ENCODE measurements at places on chromosomes 16 and 17.

DNA sequence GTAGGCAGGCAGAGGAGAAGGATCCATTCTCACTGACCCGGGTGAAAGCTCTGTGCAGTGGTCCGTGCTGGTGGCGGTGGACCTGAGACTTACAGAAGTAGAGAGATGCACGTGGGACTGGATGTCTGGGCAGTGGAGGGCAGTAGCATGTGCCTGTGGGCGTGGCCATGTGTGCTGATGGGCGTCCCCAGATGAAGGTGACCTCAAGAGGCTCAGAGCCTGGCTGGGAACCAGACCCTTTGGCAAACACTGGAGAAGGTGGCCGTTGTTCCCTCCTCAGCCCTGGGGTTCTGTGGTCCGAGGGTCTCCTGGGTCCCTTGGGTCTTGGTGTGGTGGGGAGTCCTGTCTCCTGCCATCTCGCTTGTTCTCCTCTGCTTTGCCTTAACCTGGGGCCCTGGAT lies 15.6 kb downstream of the WSCD1 start:
- no peak for DNase-seq

DNA sequence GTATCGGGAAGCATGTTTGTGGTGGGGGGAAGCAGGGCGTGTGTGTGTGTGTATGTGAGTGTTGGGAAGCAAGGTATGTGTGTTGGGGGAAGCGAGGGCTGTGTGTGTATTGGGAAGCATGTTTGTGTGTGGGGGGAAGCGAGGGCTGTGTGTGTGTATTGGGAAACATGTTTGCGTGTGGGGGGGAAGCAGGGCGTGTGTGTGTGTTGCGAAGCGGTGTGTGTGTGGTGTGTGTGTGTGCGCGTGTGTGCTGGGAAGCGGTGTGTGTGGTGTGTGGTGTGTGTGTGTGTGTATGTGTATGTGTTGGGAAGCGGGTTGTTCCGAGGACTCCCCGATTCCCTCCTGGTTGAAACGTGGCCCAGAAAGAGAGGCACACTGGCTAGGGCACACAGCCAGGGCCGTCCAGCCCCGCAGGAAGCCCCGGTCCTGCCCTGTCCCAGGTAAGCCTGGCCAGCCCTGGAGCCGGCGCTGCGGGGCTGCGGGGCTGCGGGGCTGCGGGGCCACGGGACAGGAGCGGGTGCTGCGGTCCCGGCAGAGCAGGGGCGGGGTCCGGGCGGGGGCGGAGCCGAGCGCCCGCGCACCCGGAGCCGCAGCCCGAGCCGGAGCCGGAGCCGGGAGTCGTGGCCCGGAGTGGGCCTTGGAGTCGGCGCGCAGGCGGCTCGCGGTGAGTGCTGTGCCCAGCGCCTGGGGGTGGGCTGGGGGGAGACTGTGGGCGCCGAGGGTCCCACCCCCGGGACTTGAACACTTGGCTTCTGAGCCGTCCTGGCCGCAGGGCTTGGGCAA lies at the start of gene NOD2:
Gene NOD2 (plus strand): TSS at position 608 of the 783 bp plus-strand sequence. CDS start 5,890 bp downstream, outside the sequence.
- no peak for DNase-seq

- no peak for DNase-seq
Observed at GRCh38 chr17:53607475-53607874, 215.3 kb upstream of the KIF2B start.

DNA sequence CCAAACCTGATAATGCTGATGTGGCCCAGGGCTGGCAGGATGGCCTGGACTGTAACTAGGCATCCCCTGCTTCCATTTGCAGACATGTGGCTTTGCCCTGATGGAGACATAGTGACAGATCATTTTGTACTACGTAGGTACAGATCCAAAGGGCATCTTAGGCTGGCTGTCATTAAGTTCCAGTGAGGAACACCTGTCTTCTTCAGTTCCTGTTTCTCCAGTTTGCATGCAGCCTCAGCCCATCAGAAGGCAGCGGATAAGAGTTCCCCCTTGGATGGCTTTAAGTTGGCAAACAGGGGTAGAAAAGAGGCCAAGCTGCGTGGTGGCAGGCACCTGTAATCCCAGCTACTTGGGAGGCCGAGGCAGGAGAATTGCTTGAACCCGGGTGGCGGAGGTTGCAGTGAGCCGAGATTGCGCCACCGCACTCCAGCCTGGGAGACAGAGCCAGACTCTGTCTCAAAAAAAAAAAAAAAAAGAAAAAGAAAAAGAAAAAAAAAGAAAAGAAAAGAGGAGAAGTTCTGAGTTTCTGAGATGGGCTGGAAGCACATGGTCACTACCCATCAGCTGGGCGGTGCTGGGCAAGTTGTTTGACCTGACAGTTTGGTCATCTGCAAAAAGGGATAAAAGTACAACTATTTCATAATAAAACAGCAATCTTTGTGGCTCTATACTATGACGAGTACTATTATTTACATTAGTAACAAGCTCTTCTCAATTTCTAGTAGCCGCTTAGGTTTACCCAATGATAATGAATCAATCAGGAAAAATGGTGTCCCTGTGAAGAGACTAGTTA lies 42.7 kb downstream of the CPPED1 start:
- no peak for DNase-seq
